ENCODE measurements at places on chromosomes 16 and 17. TPM values are rescaled to one million over a fixed set of nuclear protein-coding genes. Genes with fewer than 3 reads are reported as not detected.

The CDH15 gene
- total RNA-seq: not detected

The ENPP7 gene
- not detected for total RNA-seq

DNA sequence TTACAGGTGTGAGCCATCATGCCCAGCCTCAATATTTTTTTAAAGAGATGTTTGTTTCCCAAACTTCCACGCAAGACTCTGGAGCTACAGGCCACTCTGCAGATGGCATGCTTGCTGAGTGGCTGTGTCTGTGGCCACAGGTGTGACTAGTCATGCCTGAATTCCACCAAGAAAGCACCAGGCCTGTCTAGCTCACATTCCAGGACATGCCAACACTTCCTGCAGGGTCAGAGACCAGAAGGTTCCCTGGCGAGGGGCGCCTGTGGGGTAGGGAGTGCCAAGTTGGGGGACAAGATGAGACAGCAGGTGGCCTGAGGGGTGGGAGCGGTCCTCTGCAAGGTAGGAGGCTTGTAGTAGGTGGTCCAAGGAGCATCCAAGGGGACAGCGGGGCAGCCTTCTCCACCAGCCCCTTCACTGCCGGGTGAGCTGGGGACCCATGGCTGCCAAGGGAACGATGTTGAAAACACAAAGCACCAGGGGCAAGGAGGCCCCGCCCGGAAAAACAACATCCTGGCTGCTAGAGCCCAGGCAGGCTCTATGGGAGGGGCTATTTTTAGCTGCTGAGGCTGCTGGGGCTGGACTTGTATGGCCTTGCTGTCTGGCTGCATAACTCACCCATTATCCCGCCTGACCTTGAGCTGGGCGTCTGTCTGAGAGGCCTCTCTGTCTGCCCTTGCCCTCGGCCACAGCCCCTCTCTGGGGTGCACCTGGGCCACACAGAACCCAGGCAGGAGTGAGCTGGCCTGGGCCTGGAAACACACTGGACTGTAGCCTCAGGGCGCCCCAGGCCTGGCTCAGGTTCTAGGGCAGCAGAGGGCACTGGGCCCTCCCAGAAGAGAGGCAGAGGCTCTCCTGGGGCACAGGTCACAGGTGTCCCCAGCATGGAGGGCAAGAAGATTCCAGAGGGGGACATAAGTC lies 5.7 kb downstream of the TRIM47 start:
- DNase-seq: no peak

DNA sequence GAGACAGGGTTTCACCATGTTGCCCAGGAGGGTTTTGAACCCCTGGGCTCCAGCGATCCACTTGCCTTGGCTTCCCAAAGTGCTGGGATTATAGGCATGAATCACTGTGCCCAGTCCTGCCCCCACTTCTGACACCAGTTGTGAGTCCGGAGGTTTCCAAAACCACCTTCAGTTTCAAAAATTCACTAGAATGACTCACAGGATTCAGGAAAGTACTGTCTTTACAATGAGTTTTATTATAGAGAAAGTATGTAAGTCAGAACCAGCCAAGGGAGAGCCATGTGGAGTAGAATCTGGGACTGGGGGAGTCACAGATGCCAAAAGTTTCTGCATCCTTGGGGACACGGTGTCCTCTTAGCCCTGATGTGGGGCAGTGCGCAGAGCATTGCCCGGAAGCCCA lies 55.1 kb downstream of the PLD6 start:
- no peak for DNase-seq

The SPATA32 gene
- not detected for total RNA-seq

The KRTAP2-1 gene
- total RNA-seq: not detected

DNA sequence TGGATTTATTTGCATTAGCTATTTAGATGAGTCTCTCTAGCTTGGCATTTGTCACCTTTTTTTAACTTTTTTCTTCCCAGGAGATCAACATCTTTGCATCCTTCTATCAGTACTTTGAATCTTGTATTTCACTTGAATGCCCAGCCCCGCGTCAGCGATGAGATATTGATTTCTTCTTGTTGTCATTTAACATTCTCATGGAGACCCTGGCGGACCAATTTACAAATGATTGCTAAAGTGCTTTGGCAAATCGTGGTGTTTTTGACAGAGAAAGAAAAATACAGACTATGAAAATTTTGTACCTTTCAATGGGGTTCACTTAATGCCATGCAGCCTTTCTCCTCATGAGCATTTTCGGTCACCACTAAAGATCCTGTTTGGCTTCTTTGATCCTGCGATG lies 269.7 kb downstream of the ABCC12 start:
- DNase-seq: no peak

The C1QL1 gene
- total RNA-seq: 2.0 TPM

DNA sequence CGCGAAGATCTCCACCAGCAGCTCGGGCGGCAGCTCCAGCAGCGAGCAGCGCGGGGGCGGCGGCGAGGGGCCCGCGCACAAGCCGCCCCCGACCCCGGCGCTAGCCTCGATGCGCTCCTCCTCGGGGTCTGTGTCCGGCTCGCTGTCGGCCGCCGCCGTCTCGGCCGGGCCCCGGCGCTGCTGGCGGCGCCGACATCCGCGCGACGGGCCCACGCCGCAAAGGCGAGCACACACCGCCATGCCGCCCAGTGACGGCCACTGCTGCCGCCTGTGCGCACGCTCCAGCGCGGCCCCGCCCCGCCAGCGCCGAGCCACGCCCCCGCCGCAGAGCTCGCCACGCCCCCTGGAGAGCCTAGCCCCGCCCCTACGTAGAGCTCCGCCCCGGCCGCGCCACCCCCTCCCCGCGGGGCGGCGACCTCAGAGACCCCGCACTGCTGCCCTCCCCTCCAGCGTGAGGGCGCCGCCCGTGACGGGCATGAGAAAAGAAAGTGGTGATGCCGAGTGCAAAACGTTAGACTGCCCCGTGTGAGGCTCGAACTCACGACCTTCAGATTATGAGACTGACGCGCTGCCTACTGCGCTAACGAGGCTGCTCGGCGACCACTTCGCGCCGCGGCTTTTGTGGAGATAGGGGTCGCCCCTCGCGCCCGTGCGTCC lies at the start of gene FBXO31:
FBXO31 (minus strand) TSS at position 272 of the 657 bp plus-strand sequence; CDS start at position 240, 32 bp downstream.
- DNase-seq: peak; percentile 96

DNA sequence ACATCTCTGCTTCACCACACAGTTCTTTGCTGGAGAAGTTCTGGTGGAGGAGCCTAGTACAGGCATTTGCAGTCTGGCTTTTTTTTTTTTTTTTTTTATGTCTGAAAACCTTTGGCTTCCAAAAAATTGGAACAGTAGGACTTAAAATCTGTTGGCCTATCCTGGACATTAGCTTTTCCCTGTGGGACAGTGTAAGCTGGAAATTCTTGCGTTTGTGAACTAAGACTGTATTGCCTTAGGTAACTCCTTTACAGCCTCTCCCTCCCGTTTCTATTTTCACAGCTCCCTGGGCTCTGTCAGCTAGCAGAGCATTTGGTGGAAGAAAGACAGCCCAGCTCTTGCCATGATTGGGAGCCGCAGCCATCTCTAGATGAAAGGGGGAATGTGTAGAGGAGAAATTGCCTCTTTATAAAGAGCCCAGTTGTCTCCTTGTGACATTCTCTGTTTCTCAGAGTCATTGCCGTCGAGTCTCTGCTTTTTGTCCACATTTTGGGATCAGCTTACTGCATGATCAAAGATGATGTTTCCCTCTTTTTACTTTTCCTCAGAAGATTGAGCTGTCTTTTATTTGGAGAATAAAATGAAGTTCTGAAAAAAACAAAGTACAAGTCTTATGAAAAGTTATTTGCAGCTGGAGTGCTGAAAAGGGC lies 227.5 kb downstream of the SPECC1 start:
- DNase-seq: no peak

- no peak for DNase-seq
Measured at GRCh38 chr17:14474591-14474990, 173.7 kb downstream of the HS3ST3B1 start.

The NPIPB6 gene
- 3.4 TPM for total RNA-seq

DNA sequence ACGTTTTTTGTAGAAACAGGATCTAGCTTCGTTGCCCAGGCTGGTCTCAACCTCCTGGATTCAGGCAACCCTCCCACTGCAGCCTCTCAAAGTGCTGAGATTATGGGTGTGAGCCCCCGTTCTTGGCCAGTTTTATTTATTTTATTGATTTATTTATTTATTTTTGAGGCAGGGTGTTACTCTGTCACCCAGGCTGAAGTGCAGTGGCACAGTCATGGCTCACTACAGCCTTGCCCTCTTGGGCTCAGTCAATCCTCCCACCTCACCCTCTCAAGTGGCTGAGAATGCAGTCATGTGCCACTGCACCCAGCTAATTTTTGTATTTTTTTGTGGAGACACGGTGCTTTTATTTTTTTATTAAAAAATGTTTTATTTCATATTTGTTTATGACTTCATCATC lies 79.9 kb upstream of the ATF7IP2 start:
- DNase-seq: no peak

- DNase-seq: no peak
Measured at GRCh38 chr17:41785859-41786226, 668 bp downstream of the JUP start.

The TP53TG3F gene
- total RNA-seq: not detected

The SREBF1 gene
- total RNA-seq: 26.7 TPM
